Renal cortex interstitium (tissue), 15 donors: ENCODE measurements at places on chromosomes 11 and 22.

DNA sequence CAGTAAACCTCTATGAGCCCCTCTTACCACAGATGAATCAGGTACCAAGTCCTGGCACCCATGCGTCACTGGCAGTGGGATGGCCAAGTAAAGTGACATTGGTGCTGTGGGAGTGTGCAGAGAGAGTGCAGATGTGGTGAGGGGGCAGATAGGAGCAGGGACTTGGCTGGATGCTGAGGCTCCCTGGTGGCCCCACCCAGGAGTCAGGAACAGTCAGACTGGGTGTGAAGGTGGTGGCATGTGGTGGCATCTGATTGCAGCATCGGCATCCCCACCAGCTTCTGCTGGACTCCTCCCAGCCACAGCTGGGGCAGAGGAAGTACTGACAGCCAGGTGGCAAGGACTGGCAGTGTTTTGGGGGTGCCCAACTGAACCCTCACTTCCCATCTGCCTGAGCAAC, 11.4 kb downstream of the DGAT2 start:
- no peak for DNase-seq

DNA sequence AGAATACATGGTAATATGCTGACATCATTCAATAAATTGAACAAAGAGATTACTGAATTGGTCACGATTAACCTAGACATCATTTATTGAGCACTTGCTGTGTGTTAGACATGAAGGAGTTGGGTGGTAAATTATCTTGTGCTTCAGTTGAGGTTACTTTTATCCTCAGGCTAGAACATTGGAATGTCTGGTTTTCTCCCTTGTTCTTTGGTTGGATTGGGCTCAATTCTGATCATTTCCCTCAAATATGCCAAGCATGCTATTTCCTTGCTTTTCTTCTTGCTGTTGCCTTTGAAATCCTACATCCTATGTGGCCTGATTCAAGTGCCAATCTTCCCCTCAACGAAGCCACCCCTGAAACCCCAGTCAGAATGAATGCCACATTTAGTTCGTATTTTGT, 65.8 kb downstream of the DEUP1 start:
- no peak for DNase-seq

DNA sequence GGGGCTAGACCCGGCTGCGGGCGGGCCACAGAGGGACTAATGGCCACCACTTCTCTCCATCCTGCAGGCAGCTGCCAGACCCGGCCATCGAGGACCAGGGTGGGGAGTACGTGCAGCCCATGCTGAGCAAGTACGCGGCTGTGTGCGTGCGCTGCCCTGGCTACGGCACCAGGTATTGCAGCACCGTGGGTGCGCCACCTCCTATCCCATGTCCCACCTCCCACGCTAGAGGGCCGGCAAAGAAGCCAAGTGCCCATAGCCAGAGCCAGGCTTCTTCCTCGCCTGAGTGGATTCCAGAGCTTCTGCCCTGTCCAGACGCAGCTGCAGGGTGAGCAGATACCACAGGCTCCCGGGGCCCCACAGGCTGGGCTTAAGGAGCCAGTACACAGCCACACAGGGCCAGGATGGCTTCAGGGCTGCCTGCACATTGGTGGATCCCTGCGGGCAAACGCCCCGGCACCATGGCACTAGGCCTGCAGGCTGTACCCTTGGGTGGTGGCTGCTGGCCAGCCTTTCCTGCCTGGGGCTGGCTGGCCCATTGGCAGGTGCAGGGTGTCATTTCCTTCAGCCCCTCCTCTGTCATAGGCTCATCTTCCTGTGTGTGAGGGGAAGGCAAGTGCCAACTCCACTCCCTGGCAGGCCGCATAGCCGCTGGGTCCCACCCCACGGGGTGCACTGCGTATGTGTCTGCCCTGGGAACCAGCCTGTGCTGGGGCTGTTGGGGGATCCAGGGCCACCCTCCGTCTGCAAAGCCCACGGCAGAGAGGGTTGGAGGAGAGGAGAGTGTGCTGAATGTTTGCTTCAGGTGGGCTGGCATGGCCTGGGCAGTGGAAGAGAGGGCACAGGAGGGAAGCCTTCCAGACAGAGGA, 16.5 kb upstream of the DGCR8 start:
- no peak for DNase-seq

DNA sequence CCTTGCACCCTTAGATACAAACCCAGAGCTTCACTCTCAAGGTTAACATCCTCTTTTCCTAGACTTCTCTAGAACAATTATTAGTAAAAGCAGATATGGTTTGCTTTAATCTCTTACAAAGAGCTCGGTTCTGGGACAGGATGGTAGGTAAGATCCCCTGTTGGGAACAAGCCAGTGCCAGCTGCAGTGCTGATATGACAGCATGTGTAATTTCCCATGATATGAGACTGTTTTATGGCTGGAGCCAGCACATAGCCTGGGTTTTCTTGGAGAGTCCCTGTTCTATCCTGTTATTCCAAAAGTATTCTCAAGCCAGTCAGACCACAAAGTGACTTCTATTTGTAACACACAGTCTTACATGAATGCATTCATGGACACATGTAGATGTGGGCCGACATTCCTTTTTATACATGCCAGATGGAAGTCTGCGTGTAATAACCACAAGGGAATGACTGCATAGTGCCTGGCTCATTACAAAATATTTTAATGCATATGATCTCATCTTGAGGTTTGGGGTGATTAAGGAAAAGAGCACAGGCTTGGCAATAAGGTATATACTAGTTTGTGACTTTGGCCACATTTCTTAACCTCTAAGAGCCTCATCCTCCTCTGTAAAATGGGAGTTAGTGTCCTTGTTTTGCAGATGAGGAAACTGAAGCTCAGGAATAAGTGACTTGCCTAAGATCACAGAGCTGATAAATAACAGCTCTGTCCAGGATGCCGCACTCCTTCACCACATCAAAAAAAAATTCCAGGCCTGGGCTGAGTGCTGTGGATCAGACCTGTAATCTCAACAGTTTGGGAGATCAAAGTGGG, 21.8 kb downstream of the CLMP start:
- DNase-seq: no peak

DNA sequence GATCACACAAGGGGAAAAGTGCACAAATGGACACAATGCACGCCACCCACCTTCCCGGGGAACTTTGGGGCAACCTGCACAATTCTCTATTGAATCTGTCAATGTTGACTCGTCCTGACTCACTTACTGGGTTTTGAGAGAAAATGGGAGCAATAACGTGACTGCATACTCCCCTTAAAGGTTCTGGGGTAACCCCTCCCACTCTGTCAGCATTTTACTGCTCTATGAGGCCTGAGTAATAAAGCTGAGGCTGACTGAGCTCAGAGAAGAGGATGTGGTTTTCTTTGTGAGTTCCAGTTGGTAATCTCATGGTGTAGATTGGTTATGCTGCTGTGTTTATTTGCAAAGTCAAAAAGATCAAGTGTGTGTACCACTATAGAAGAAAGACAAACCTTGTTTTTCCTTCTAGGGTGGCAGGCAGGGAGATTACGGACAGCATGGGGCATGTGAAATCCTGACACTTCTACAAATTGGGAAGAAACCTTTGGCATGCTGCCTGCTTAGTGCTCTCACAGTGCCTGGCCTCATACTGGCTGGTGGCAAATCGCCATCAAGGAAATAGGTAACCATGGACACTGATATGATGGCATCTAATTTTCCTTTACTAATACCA, 16.1 kb upstream of the APOA1 start:
- DNase-seq: no peak

GRCh38 chr22:20979940-20980453, 2.1 kb upstream of the LZTR1 start:
- DNase-seq: no peak

DNA sequence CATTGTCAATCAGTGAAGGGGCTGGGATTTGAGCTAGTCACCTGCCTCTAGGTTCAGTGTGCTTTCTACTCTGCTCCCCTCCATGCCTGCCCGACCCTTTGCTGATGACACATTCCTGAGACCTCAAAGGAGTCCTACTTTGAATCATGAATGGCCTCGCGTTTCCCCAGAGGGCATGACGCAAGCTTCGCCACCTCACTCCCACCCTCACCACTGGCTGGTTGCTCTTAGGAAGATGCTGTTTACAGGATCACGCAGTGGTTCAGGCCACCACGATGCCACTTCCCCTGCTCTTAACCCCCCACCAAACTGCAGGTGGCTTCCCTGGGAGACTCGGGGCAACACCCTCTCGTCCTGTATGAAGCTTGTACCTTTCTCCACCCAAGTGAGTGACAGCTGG, 62.9 kb upstream of the B3GAT1 start:
- DNase-seq: no peak

- no peak for DNase-seq
Observed at GRCh38 chr22:49792107-49792506, 35.6 kb downstream of the BRD1 start.

DNA sequence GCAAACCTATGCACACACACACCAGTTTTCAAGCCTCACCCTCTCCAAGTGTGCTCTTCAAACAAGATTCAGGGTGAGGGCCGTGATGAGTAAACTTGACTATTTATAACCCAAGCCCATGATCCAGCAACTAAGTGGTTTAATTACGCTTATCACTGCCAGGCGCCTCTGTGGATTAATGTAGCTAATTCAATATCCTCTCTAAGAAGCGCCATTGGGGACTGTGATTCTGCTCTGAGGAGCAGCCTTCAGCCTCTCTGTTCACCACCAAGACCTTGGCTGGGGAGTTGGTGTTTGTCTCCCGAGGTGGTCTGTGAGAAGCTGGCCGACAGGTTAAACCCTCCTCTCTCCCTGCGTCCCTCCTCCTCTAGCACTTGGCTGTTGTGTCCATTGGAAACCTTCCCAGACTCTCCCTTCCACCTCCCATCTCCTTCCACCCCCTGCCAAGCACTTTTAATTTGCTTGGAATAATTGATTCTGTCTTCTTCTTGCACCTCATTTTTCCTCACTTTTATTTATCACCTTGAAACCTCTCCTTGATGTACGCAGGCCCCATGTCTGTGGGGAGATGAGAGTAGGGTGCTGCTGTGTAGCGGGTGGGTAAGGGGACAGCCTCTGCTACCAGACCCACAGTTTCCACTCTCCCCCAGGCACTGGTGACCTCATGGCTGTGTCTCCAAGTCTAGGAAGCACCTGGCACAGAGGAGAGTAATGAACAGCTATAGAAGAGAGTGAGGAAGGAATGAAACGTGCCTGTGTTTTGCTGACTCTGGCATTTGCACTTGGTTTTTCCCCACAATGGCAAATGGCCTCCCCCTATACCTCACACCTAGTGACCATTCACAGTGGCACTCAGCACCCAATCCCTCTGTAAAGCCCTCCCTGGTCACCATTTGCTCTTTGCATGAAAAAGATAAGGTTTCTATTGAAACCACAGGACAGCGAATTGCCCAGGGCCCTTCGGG, 236.6 kb downstream of the GRIK4 start:
- DNase-seq: no peak

- no peak for DNase-seq
Observed at GRCh38 chr22:23063539-23064380, 6.6 kb upstream of the GNAZ start.

DNA sequence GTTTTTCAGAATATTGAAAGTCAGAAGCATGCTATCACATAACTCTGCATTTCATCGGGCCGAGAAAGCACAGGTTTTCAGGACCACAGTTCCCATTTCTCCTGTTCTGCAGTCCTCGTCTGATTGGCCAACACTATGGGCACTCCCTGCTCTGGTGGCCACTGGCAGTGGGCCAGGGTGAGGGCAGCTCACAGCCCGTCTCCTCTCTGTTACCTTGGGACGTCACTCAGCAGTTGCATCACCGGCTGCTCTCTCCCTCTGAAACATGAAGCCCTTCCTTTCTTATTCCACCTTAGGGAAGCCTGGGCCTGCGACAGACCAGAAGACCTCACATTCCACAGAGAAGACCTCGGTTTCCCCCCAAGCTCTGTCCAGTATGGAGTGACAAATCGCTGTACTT, 11.4 kb upstream of the MICAL3 start:
- DNase-seq: no peak

- DNase-seq: no peak
Observed at GRCh38 chr22:25094579-25094978, 105.1 kb upstream of the CRYBB3 start.

- no peak for DNase-seq
Observed at GRCh38 chr22:25382762-25383161, 163.3 kb downstream of the CRYBB2 start.

DNA sequence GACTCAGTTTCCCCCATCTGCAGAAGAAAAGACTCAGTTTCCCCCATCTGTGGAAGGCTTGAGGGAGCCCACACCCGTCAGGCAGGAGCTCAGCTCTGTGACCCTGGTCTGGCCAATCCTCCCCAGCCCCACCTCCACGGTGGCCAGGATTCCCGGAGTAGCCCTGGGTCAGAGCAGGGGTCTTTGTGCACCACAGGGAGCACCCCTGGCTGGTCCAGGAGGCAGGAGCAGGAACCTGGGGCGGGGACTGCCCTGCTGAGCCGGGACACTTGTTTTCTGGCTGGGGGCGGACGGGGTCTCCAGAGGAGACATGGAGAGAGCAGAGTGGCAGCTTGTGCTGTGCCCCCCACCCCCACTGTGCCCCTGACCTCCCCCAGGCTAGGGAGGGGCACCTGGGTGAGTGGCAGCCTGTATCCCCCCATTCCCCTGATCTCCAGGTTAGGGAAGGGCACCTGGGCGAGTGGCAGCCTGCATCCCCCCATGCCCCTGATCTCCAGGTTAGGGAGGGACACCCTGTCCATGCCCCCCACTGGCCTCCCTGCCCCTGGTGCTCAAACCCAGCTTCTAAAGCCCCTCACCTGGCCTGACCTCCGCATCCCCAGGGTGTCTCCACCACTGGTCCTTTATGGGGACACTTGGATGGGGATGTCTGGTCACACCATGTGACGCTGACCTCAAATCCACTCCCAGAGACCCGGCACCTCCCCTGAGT, 18.8 kb downstream of the IL17REL start:
- no peak for DNase-seq

DNA sequence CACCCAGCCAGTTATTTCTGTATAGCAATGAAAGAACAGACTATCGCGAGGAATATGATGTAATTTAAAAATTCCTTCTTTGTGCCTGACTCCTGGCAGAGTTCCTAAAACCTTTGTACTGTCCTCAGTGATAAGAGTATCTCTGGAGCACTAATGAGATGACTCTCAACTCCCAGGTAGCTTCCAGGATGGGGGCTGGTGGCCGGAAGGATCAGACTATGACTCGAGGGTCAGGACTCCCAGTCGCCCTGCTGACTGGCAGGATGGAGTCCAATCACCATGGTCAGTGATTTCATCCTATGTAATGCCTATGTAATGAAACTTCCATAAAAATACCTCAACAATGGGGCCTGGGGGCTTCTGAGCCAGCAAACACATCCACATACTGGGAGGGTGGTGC, 135.1 kb downstream of the SHANK2 start:
- DNase-seq: no peak

DNA sequence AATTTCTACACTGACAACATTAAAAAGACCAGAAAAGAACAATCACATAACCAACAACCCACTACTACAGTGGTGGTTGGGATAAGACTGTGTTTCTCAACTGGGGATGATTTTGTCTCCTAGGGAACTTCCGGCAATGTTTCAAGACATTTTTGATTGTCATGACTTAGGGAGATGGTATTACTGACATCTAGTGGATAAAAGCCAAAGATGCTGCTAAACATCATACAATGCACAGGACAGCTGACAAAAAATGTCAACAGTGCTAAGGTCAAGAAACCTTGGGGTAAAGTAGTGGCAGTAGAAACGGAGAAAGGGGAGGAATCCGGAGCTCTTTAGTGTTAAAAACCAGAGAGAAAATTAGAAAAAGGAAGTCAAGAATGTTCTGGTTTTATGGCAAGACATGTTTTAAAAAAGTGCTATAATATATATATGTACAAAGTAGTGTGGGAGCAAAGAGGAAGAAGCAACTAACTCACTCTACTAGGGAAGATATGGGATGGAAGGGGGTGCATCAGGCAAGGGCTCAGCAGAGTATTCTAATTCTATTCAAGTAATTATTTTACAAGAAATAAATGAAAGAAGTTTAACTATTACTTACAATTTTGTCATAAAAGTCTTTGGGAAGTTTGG, 37.2 kb downstream of the CKAP5 start:
- no peak for DNase-seq

- DNase-seq: no peak
Observed at GRCh38 chr11:35617687-35618496, at the start of gene FJX1. Gene FJX1 (plus strand): TSS chr11:35618460. CDS start chr11:35618637, 177 bp downstream.
